ENCODE measurements at places on chromosomes 2 and 18.

- DNase-seq = no peak
Observed at GRCh38 chr2:162050513-162050961, 23.5 kb downstream of the DPP4 start.

DNA sequence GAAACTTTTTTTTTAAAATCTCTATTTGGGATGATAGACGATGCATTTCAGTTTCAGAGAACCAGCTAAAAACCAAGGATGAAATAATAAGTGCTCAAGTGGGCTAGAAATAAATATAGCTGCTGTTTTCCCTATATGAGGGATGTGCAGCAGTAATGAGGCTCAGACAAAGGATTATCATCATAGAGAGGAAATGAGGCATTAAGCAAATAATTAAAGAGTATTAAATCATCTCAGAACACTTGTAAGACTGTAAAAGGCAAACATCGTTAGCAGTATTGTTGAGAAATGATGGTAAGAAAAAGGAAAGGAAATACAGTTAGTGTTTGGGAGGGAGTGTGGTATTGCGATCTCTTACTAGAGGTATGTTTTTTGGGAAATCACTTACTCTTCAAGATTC is 233.5 kb downstream of the TGIF1 start:
- DNase-seq = no peak

GRCh38 chr2:164314148-164314547 is 307.1 kb downstream of the GRB14 start:
- DNase-seq = no peak

DNA sequence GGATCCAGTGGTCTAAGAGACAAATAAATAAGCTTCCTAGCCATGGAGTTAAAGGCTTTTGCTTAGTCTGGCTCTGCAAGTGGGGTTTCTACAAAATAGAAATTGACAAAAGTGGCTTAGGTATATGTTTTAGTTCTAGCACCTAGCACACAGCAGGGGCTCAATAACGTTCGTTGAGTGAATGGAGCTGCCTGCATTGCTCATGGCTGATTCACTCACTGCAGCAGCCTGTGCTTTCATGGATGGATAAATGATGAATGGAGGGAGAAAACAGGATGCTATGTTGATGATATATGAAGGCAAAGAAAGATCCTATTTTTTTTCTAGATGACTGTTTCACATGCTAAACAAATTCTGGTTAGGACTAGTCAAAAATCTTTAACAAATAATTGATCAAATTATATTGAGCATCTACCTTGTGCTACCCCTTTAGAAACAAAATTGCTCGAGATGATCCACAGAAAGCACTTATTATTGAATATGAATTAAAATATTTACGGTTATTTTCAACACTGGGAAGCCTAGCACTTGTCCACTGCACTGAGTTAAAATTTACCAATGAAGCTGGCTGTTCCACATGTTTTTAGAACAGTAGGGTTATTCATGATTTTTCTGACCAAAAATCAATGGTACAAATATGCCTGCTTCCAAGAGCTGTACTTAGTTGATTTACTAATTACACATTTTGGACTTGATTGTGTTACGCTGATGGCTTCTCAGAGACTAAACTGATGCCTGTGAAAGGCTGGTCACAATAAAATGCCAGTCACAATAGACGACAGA is 39.6 kb downstream of the HDHD2 start:
- DNase-seq = no peak

- DNase-seq = no peak
Observed at GRCh38 chr2:232584238-232584637, 33.7 kb downstream of the EIF4E2 start.

DNA sequence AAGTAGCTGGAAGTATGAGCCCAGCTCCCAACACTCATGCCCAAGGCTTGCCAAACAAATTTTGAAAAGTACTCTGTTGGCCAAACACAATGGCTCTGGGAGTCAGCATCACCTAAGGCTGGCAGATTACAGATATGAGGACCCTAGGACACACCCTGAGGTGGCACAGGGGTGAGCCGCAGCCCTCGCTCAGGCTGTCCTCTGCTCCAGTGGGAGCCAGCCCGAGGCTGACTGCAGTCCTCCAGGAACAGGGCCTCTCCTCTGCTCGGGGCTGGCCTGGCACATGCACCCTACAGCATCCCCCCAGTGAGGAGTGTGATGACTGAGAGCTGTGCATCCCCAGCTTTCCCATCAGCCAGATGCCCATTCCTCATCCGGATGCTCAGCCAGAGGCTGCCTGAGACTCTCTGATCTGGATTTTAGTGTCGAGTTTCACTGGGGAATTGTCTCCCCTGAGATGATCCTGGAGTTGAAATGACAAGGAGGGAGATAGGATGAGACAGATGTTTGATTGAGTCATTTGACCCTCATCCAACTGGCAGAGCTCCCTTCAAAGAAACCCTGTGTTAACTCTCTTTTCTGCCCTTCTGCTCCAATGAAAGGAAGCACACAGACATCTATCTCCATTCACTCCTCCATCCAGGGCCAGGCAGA is 269.3 kb upstream of the NCKAP5 start:
- DNase-seq = no peak

DNA sequence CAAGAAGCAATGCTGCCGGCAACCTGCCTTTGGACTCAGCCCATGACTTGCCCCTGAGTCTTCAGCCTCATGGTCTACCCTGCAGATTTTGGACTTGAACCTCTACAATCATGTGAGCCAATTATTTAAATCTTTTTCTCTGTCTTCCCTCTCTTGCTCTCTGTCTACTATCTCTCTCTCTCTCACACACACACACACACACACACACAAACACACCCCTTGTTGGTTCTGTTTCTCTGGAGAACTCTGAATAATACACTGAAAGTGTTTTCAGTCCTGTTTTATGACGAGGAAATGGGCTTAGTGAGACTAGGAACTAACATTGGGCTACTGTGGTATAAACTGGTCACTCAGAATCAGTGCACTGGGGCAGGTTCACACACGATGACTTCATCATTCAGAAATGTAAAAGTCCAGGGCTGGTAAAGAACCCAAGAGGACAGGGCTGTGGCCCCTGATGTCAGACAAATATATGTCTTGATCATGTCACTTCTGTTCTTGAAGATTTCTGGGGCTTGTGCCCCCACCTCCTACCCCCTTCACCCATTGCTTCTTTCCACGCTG is 266.1 kb upstream of the SIX2 start:
- DNase-seq = no peak

DNA sequence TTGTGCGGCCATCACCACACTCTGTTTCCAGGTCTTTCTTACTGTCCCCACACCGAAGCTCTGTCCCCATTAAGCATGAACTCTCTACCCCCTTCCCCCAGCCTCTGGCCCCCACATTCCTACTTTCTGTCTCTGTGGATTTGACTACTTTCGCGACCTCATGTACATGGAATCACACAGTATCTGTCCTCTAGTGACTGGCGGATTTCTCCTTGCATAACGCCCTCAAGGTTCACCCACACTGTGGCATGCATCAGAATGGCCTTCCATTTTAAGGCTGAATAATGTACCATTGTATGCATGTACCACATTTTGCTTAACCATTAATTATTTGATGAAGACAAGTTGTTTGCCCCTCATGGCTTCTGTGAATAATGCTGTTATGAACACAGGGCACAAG is 467.6 kb upstream of the HS6ST1 start:
- DNase-seq = no peak

- no peak for DNase-seq
Observed at GRCh38 chr2:116724550-116724949, 1089.9 kb upstream of the DDX18 start.

GRCh38 chr2:204585930-204586329 is 40.7 kb downstream of the PARD3B start:
- DNase-seq = no peak

GRCh38 chr2:141348481-141348880 is 782.3 kb downstream of the LRP1B start:
- no peak for DNase-seq

DNA sequence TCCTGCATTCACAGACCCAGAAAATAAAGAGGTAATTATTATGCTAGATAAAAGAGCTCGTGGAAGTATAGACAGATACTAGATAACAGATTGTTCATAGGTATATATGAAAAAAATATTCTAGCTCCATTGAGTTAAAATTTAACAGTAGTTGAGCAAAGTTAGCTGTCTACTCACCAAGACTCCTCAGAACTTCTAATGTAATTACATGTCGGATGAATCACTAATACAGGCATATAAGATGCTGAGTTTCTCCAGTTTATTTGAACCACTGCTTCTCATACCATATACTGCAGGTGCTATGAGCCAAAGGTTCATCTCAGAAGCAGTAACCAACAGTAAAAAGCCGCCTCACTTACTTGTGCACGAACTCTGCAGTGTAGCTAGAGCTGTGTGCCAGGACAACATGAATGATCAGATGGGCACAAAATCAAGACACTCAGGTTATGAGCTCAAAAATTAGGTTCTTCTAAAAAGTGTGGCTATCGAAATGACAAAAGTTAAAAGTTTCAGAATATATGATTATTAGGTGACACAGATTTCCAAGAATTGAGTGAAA is 373.4 kb downstream of the NCKAP5 start:
- DNase-seq = no peak

DNA sequence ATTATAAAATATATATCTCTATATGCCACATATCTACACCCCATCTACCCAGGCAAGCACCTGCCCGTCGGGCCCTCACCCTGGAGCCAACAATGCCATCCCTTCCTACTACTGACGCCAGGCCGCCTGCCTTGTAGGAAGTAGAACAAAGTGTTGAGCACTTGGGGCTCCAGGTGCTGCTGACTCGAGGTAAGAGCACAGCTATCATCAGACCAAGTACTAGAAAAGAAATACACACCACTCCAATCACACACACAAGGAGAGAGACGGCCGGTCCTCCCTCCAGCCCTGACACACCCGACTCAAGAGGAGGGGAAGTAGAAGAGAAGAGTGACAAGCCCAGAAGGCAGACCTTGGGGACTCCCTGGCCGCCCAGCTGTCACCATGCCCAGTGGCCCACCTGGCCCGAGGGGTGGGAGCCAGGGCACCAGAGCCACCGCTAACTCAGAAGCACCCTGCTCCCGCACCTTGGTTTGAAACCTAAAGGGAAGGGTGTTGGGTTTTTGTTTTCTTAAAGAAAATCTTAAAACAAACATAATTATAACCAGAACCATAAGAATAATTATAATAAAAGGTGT is 64.0 kb upstream of the POMC start:
- DNase-seq = no peak

DNA sequence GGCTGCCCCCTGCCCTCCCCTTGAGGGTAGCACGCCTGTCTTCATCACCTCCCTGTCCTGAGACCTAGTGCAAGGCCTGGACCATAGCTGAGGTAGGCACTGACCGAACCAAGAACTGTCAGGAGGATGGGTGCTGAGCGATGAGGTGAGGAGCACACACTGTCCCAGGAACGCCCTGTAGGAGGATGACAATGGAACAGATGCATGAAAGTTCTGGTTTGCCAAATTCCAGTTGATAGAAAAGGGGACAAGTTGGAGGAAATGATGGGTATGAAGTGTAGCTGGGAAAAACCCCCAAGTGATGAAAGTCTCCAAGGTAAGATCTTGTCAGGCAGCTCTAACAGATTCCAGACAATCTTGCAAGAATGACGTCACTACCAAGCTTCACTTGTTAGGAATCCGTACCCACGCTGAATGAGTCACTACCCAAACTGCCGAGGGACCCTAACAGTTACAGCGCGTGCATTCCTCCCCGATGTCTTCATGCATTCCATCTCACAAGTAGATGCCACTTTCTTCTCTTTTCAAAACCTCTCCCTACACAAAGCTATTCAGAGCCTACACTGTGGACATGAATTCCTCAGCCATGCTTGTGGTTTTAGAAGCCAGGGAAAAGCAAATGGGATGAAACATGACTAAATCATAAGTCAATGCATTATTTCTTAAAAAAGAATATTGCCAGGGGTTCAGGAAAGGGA is 27.6 kb downstream of the MRPL33 start:
- no peak for DNase-seq

GRCh38 chr2:237699870-237700511 is 72.6 kb downstream of the LRRFIP1 start:
- no peak for DNase-seq

DNA sequence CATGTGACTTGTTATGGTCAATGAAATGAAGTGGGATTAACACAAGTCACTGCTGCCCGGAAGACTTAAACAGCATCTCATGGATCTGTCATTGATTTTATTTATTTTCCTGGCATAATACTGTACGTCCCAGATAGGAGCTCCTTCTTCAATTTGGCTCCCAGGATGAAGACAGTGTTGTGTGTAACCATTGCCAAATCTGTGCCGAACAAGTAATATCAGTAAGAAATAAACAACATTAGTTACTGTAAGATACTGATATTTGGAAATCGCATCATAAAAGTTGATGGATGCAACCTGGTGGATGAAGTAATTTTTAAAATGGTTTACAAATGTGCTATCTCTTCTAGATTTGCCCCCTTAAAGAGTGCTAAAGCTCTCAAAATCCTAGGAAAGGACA is 419.0 kb upstream of the MMADHC start:
- no peak for DNase-seq

DNA sequence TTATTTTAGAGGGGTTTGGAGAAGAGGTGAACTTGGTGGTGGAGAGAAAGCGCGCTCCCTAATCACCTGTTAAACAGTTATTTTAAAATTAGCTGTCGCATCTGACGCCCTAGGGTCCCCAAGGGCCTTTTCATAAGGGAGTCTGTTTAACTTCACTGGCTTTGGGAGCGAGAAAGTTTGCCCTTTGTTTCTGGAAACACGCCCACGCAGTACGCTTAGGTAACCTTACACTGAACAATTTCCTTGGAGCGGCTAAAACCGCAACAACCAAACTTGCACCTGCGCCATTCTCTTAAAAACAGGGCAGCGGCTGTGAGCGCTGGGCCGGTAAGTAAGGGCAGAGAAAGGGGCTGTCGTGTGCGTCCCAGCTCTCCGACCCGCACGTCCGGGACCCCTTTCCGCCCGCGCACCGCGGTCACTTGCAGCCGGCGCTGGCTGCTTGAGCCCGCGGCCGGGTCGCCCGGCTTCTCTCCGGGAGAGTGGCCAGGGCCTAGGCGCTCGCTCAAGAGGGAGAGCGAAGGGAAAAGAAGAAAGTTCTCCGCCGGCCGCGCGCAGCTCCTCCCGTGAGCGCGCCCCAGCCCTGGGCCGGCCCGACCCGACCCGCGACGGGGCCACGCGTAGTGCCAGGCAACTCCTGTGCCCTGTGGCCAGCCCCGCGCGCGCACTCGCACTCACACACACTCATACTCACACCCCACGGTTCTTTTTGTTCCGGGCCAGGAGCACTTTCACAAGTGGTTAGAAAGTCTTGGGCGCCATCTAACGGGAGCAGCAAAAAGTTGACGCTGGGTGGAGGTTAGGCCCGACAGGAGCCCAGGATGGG is 19.2 kb downstream of the POU3F3 start:
- no peak for DNase-seq

- no peak for DNase-seq
Observed at GRCh38 chr18:5237083-5237722, 40.1 kb upstream of the AKAIN1 start.

GRCh38 chr18:48407358-48407757 is 1.8 kb downstream of the ZBTB7C start:
- DNase-seq = no peak

DNA sequence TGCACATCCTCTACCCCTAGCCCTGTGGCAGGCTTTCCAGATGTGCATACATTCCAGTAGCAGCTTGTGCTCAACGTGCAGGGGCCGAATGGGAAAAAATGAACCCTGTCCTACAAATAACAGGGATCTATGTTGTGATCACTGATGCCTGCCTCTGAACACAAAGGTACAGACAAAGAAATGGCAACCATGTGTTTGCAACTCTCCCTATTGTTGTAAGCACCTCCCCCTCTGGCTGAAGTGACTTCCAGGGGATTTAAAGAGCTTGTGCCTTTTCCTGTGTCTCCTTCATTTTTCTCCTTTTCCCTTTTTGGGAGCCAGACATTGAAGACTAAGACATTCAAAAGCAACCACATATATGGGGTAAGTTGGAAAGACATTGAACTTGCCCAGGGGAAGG is 21.6 kb downstream of the ARHGAP25 start:
- DNase-seq = no peak

GRCh38 chr18:25190472-25190871 is 161.5 kb downstream of the ZNF521 start:
- no peak for DNase-seq
